CD4-positive, alpha-beta memory T cell (primary cell): ENCODE measurements at places on chromosomes 2 and 18.

- DNase-seq = no peak
Observed at GRCh38 chr2:71719520-71720282, 266.3 kb downstream of the DYSF start.

GRCh38 chr2:13000664-13001363 lies 284.1 kb downstream of the TRIB2 start:
- no peak for DNase-seq

DNA sequence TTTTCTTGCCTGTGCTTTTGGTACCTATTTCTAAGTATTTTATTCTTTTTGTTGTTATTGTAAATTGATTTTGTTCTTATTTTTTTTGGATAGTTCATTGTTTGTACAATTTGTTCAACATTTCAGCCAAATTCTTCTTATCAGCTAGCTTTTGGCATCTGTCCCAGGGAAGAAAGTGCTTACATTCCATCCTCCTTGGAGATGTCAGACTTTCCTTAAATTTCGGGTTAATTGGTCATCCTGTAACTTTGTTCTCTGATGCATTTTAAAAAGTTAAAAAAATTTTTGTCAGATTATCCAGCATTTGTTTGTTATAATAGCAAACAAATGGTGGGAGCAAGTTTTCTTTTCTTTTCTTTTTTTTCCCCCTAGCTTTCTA lies 60.3 kb downstream of the PTH2R start:
- DNase-seq = no peak

DNA sequence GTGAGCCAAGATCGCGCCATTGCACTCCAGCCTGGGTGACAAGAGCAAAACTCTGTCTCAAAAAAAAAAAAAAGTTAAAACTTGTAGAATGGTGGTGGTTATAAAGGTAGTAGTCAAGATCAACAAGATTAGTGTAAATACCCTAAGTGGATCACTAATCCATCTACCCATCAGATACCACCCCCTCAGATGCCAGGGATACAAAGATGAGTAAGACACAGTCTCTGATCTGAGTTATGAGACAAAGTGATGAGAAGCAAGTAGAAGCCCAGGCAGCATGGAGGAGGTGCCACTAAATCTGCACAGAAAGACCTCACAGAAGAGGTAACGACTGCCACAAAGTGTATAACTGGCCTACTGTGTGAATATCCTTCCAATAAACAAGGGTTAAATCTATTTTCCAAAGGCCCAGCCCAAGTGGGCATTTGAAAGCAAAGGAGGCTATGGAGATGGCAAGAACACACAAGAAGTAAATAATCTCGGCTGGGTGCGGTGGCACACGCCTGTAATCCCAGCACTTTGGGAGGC lies 20.2 kb downstream of the NFE2L2 start:
- DNase-seq = peak; percentile 54

DNA sequence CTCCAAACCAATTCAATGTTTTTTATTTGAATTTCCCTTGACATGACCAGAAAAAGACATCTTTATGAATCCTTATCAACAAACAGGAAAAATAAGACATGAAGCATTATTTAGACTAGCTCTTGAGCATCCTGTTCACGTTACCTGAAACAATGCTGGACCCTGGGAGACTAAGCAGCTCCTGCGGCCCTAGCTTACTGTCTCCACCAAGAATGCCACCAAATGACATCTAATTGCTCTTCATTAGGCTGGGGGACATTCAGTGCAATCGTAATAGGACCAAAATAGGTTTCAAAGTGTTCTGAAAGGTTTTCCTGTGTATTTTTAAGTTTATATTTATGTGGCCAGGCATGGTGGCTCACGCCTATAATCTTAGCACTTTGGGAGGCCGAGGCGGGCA lies 25.5 kb downstream of the NFE2L2 start:
- DNase-seq = no peak

DNA sequence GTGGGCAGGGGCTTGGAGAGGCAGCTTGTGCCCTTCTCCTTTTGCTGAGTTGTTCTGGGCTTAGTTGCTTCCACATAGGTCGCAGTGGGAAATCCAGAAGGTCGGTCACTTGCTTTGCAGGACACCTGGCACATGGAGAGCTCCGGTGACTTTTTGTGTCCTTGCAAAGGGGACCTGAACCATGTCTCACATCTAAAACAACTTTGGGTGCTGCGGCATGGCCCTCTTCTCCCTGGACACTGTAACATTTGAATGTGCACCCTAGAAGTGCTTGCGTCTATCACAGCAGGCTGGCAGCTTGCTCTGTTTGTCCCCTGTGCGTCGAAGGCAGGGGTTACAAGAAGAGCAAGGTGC lies 189.9 kb upstream of the TWIST2 start:
- DNase-seq = no peak

GRCh38 chr18:7789856-7790552 lies 222.9 kb downstream of the PTPRM start:
- DNase-seq = no peak

DNA sequence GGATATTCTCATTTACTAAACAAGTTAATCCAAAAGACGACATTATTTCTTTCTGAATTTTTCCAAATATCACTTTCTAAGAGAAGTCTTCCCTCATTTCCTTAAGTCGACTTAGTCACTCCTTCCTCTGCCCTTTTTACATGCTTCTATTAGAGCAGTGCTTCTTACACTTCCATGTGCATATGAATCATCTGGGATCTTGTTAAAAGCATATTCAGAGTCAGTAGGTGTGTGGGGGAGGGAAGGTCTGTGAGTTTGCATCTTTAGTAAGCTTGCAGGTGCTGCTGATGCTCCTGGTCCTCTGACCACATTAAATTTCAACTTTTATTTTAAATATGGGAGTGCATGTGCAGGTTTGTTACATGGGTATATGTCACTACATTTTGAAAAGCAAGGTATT lies 582.6 kb downstream of the NRXN1 start:
- DNase-seq = no peak

DNA sequence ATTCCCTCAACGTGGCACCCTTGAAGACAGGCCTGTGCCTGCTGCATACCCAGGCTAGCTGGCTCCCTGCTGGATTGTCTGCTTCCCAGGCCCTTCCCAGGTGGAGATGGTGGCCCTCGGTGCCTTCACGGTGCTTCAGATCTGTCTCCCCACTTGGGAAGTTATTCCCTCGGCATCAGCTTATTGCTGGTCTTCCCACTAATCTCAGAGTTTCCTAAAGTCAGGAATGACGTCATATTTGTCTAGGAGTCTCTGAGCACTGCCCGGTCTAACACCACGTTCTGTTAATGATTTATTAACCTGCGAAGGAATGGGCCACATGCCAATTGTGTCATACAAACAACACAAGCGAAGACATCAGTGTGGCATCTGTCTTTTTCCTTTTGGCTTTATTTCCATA lies 269.8 kb upstream of the ID2 start:
- no peak for DNase-seq

DNA sequence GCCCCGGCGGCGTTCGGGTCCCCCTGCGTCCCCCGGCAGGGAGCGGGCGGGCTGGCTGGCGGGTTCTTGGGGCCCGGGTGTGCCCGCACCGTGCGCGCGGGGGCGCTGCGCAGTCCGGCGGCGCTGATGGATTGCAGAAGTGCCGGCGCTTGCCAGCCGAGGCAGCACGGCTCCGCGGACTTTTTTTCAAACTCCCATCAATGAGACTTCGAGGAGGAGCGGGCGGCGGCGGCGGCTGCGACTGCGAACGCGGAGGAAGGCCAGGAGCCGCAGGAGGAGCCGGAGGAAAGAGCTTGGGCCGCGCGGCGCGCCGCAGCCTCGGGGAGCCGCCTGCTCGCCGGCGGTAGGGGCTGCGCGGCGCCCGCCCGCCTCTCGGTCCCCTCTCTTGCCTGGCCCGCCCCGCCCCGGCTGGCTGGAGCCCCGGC lies at the start of gene GLI2:
GLI2 (plus strand) TSS at position 123 of the 425 bp plus-strand sequence. CDS start 61,453 bp downstream, outside the sequence.
- no peak for DNase-seq

GRCh38 chr2:234404957-234405356 lies 91.9 kb downstream of the ARL4C start:
- no peak for DNase-seq

- DNase-seq = no peak
Observed at GRCh38 chr2:210654091-210654490, 97.7 kb downstream of the CPS1 start.
